ENCODE measurements at places on chromosomes 16 and 17.

- DNase-seq: peak; percentile 31
Observed at GRCh38 chr17:36705874-36706731, 104.7 kb downstream of the MRM1 start.

GRCh38 chr16:58187092-58187491 is 10.8 kb downstream of the CSNK2A2 start:
- DNase-seq: no peak

GRCh38 chr17:80981062-80981902 is 10.4 kb upstream of the CHMP6 start:
- no peak for DNase-seq

DNA sequence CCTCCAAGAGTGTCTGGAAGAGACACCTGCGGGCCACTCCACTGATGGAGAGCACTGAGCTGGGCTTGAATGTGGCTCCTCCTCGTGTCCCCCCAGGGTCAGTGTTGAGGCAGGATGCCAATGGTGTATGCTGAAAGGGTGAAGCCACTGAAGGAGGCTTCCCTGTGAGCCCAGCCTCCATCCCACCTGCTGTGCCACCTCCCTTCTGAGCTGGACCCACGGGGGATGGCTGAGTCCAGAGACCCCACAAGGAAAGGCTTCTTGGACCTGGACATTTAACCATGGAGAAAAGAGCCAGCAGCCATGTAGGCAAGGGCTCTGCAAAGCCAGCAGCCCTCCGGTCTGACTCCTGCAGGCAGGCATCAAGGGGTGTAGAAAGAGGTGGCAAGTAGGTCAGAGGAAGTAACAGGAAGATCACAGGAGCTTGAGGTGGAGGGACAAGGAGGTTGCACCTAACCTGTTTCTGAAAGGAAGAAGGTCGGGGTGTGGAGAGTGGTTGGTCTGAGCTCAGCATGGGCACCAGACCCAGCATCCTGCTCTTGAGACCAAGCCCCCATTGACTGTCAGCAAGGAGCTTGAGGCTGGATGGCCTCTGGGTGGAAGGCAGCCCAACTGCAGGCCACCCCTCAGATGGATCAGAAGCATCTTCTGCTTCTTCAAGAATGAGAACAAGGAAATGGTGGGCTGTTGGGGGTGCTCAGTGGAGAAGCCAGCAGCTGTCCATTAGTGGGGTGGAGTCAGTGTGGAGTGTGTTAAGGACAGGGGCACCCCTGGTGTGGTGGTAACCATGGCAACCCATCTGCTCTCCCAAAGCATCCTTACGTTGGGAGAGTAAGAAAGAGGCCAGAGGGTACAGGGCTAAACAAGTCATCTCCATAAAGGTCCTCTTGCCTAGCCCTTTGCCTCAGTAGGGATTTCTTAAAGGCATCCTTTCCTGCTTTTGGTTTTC is 80.7 kb downstream of the PLD6 start:
- no peak for DNase-seq

DNA sequence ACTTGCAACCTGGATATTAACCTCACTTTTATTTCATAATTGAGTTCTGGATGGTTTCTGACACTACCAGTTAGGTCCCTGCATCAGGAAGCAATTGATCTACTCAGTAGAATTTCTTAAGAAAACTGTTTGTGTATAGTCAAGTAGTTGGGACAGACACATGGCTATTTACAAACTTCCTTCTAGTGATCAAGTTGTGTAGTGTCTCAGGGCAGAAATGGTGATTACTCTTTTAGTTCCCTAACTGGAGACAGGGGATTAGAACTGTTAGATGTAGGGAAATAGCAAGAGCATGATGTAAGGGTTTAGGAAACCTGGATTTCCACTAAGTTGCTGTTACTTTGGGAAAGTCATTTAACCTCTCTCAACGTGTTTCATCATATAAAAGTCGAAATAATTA is 30.4 kb downstream of the TMEM100 start:
- no peak for DNase-seq

GRCh38 chr17:61524319-61524718 is 66.7 kb downstream of the NACA2 start:
- no peak for DNase-seq

Data from hematopoietic multipotent progenitor cell treated with erythropoietin and hydrocortisone succinate and interleukin-3 and kit ligand, for 17 days (in vitro differentiated cells).